ENCODE measurements at places on chromosomes 3 and 15.

GRCh38 chr3:100402891-100403290, 1.6 kb downstream of the LNP1 start:
- no peak for DNase-seq

GRCh38 chr3:22620498-22620897, 582.6 kb upstream of the UBE2E2 start:
- DNase-seq: no peak

DNA sequence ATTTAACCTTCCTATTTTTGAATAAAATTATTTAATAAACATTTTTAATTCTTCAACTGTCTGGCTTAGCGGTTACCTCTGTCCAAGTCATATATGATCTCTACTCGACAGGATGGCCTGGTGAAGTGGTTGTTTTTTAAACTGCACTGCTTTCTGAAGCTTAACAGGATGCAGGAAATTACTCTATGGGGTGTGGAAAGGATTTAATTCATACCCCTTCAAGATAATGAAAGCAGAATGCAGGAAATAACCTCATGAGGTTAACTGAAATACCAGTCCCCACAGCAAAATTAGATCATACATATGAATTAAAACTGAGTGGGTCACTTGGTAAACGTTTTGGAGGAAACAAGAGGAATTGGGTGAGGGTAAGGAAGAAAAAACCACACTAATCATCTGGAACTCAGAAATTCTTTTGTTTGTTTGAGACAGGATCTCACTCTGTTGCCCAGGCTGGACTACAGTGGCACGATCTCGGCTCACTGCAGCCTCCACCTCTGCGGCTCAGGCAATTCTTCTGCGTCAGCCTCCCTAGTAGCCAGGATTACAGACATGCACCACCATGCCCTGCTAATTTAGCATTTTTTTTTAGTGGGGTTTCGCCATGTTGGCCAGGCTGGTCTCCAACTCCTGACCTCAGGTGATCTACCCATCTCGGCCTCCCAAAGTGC, 50.1 kb downstream of the LYSMD4 start:
- DNase-seq: no peak

DNA sequence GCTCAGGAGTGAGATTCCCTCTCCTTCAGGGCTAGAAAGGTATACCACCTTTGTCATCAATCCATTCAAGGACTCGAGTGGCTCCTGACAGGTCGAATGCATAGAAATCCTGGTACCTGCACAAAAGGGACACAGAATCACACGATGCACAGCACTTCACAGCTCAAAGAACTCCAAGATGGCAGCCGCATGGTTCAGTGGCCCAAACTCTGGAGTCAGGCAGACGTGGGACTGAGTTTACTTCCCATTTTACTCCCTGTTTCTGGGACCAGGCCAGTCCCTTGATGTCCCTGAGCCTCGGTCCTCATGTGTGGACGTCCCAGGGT, 536 bp downstream of the WDR73 start:
- no peak for DNase-seq

GRCh38 chr3:195774917-195775316, 36.8 kb downstream of the MUC4 start:
- peak; percentile 0 for DNase-seq

- no peak for DNase-seq
Observed at GRCh38 chr3:33678073-33678472, 40.0 kb downstream of the CLASP2 start.
